ENCODE measurements at places on chromosomes 3 and 15.

- DNase-seq, result no peak
Measured at GRCh38 chr15:70870051-70870450, 16.1 kb upstream of the LARP6 start.

DNA sequence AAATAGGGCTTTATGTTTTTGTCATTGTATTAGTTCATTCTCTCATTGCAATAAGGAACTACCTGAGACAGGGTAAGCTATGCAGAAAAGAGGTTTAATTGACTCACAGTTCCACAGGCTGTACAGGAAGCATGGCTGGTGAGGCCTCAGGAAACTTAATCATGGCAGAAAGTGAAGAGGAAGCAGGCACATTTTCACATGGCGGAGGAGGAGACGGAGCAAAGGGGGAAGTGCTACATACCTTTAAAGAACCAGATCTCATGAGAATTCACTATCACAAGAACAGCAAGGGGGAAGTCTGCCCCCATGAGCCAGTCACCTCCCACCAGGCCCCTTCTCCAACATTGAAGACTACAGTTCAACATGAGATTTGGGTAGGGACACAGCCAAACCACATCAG is 25.6 kb downstream of the CEP63 start:
- DNase-seq, result no peak

- no peak for DNase-seq
Measured at GRCh38 chr3:144822671-144823070, 851.0 kb downstream of the DIPK2A start.

DNA sequence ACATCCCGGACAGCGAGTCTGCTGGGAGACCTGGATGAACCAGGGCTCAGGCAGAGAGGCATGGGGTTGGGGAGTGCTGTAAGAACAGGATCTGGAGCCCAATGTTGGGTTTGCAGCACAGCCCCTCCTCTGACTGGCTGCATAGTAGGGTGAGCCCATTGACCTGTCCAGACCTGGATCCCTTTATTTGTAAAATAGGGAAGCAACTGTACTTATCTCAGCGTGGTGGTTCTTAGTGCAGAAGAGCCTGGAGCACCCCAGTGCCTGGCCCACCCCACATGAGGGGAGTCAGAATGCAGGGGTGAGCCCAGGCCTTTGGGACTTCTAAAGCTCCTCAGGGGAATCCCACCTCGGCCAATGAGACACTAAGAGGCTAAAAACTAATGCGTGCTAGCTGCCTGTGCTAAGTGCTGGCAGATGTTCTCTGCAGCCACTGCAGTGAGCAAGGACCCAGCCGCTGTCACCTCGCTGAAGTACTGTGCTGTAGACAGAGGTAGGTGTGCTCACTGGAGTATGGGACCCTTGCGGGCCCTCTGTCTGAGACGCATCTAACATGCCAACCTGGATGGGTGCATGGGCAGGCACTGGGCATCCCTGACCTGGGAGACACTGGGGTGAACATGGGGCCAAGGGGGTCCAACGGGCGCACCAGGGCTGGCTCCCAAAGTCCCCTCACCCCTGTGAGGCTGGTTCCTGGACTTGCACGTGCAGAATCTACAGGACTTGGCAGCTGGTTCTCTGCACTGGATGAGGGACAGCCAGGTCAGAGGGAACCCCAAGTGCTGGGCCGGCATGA is 95.6 kb downstream of the ATP10A start:
- DNase-seq, result no peak

DNA sequence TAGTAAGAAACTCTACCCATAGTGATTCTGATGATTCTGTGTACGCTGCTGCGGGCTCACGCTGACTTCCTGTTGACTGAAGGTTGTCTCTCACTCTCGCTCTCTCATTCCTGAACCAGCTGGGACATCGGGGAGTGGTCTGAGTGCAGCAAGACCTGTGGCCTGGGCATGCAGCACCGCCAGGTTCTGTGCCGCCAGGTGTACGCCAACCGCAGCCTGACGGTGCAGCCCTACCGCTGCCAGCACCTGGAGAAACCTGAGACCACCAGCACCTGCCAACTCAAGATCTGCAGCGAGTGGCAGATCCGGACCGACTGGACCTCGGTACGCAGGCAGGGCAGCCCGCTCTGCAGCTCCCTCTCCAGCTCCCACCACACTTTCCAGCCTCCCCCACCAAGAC is 63.6 kb upstream of the NR2E3 start:
- DNase-seq, result no peak

DNA sequence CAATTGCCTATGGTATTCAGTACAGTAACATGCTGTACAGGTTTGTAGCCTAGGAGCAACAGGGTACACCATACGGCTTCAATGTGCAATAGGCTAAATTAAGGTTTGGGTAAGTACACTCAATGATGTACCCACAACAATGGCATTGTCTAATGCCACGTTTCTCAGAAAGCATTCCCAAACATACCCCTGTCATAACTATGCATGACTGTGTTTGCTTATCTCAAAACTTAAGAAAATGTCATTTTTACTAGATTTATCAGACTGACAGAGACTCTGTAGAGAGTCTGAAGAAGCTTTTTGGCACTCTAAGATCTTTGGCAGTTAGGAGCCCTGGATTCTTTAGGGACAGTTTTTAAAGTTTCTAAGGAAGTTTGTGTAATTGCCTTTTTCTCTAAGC is 59.9 kb downstream of the MECOM start:
- no peak for DNase-seq

DNA sequence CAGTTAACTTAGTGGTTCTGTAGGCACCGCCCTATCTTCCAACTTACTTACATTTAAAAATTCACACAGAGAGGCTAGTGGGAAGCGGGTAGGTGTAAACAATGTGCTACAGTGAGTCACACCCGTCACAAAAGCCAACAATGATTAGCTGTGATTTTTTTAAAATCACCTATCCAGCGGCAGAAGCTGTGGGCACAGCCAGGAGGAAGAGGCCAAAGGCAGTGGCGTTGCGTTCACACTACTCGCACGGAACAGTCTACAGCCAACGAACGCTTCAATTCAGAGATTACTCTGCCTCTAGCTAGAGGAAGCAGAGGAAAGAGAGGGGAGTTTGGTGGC is 2.5 kb upstream of the NLGN1 start:
- DNase-seq, result no peak

GRCh38 chr15:95162069-95162468 is 930.7 kb downstream of the MCTP2 start:
- DNase-seq, result no peak

DNA sequence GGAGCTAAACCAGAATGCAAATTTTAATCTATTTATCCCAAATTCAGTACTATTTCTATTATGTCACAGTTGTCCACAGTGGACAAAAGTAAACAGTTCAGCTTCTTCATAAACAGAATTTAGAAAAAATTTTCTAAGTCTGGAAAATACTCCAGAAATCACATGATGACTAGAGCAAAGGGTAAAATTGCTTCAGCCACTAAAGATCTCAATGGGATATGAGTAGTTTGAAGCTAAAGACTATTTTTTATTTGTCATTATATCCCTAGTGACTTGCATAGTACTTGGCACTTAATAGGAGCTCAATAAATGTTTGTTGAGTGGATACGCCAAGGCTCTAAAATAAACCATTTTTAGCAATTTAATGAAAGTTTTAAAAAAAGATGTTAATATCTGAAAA is 354.3 kb upstream of the AGTR1 start:
- DNase-seq, result no peak

GRCh38 chr3:187812496-187812895 is 67.2 kb upstream of the BCL6 start:
- DNase-seq, result no peak

DNA sequence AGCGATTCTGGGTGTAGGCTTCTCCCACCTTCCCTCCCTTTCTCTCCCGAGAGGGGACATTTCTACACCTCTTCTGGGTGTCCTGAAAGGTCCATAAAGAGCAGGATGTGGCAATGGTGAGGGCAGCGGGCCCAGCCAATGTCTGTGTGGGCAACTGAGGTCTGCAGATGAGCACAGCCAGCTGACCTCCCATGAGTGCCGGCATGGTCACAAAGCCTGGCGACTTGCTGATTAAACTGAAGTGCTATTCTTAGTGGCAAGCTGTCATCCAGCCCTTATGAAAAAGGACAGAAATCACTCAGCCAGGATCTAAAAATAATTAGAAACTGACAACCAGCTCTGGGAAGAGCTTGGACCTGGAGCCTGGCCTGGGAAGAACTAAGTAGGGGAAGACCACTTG is 124.3 kb upstream of the RGMA start:
- DNase-seq, result no peak

- no peak for DNase-seq
Measured at GRCh38 chr15:64521726-64522164, 61.4 kb downstream of the ZNF609 start.
